Activated T-helper 1 cell treated with anti-CD3 and anti-CD28 coated beads, Interleukin-2, amount 50 U/mL, for 16 hours (primary cell): ENCODE measurements at places on chromosomes 6 and 20.

DNA sequence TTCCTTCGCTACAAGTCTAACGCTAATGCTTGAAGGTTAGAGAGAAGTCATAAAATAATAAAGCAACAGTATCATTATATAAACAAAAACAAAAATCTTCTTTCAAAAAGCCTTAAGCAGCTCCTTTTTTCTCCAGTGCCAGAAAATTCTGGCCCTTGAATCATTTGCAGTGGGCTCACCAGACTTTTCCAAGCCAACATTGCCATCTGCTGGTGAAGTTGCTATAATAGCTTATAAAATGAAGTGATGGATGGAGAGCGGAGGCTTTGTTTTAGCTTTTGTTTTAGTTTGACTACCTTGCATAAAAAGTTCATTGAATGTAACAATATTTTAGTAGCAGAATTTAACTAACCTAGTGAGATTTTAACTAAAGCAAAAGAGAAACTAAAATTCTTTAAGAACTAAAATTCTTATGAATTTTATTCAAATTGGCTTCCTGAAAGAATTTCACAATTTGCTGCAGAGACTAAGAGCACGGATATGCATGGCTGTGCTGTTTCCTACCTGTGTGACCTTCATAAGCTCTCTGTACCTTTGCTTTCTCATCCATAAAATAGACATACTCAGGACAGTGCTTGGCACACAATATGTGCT, 44.8 kb upstream of the SLC2A12 start:
- peak; percentile 23 for DNase-seq

DNA sequence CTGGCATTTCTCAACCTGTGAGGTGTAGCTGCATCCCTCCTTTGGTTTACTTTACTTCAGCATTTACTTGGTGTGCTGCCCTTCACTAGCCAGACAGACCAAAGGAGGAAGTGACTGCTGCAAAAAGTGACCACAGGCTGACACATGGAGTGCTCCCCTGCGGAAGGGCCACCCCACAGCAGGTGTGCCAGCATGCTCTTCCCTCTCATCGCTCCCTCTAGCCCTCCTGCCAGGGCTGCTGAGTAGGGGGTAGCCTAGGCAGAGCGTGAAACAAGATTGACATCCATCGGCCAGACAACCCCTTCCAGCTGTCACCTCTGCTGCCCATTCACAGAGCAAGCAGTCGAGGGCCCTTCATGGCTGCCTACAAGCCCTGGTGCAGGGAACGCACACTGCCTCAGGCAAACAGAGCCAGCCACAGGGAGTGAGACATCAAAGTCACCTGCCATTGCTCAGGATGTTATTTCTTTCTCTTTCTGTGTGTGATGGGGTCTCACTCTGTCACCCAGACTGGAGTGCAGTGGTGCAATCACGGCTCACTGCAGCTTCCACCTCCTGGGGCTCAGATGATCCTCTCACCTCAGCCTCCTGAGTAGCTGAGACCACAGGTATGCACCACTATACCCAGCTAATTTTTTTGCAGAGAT, 102.0 kb upstream of the RPS6KA2 start:
- no peak for DNase-seq

GRCh38 chr6:45417436-45417835, 39.7 kb upstream of the SUPT3H start:
- no peak for DNase-seq

GRCh38 chr20:54086507-54087039, 16.2 kb upstream of the BCAS1 start:
- no peak for DNase-seq

DNA sequence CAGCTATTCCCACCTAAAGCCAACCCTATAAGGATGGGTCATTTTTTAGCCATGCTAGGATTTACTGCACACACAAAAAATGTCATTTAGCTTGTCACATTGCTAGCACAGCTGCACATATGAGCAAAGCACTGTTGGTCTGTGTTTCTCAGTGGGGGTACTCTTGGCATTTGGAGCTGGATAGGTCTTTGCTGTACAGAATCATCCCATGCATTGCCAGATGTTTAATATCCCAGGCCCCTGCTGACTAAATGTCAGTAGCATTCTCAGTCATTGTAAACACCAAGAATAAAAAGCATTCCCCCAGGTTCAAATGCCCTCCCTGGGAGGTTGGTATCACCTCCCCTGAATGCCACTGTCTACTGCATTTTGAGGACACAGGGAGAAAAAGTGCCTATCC, 14.6 kb upstream of the LTV1 start:
- DNase-seq: no peak

DNA sequence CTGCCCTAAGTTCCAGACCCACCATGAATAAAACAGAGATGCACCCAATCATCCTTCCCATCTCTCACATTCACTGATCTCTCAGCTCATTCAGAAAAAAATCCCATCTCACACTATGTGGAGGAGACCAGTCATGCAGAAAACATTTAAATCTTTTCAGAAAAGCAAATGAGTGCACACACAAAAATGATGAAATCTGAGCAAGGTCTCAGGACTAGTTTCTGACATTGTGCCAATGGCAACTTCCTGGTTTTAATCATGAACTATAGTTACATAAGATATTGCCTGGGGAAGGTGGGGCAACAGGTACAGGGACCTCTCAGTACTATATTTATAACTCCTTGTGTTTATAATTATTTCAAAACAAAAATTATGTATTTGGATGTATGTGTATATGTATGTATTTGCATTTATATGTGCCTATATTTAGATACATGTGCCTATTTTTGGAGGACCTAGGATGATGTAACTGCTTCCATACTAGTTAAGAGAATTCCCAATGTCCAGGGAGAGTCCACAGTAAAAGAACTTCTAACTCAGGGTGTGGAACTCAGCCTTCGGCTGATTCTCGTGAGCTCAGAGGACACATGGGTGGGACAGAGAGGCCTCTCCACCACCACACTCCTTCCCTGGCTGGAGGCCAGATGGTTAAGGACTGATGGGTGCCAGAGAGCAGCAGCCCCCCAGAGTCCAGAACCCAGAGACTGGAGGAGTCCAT, 71.7 kb upstream of the MAP3K4 start:
- no peak for DNase-seq

- no peak for DNase-seq
Measured at GRCh38 chr20:658202-658601, 5.2 kb upstream of the SRXN1 start.

- no peak for DNase-seq
Measured at GRCh38 chr6:138677538-138677937, 96.0 kb upstream of the CCDC28A start.

DNA sequence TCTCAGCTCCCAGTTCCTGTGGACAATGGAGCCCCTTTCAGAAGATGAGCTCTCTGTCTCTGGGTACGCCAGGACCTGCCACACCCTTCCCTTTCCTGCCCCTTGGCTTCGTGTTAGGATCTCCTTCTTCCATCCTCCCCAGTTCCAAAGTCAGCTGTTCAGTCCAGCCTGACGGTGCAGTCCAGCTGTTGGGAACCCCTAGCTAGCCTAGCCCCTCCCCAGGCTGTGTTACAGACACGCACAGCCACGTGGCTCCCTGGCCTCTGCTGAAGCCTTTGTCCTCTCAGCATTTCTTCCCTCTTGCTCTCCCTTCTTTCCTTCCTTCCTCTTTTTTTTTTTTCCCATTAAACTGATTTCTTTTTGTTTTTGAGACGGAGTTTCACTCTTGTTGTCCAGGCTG, 12.4 kb upstream of the TFAP2C start:
- no peak for DNase-seq

- DNase-seq: no peak
Measured at GRCh38 chr6:82775361-82775760, 290.3 kb downstream of the UBE3D start.
